ENCODE measurements at places on chromosomes 11 and 22.

GRCh38 chr22:45763236-45763624 is 91.6 kb downstream of the ATXN10 start:
- DNase-seq, result no peak

- peak; percentile 77 for DNase-seq
These were observed 3.5 kb downstream of the PANX1 start for GRCh38 chr11:94132152-94132558.

DNA sequence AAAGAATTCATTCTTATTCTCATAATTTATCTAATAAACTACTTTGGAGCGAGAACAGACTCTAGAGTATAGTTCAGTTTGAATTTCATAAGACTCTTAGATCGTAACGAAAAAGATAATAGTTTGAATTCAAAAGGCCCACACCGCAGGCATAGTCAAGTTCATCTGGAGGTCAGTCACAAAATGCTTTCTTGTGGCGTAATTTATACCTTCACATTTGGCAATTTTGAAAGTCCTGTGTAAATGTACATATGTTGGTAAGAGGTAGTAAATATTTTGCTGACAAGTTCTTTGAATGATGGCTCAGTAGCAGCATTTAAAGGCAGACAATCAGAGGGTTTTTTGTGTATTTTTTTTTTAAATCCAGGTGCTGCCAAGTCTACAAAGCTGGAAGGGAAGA is 88.1 kb downstream of the TEAD1 start:
- DNase-seq, result no peak

GRCh38 chr11:70016666-70017367 is 61.3 kb upstream of the ANO1 start:
- no peak for DNase-seq

DNA sequence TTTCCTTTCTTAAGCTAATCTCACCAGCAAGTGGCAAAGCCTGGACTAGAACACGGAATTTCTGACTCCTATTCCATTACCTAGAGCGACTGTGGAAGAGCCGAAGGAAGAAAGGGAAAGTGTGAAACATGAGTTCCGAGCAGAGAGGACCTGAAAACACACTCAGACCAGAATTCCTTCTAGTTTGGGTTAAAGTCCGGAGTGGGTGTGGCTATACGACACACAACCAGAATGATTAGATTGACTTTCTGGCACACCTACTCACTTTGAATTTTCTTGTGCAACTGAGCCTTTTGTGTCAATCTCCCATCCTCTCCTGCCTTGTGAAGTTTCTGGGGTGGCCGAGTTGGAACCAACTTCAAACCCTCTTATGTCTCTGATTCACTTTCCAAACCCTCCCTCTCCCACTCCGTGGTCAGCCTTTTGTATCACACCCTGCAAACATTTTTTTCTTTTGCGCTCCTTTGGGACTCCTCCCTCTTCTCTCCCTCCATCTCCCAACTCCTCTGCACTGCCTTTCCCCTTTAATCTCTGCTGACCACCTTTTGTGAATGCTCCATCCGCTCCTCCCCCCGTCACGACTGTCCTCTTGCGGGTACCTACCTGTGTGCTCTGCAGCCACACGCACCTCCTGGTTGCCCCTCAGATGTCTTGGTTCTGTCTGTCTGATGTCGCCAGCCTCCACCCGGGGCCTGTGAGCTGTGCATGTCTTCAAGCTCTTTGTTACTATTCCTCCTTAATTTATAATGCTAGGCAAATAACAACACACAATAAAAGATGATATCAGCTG is 86.3 kb upstream of the BLID start:
- DNase-seq, result peak; percentile 76

DNA sequence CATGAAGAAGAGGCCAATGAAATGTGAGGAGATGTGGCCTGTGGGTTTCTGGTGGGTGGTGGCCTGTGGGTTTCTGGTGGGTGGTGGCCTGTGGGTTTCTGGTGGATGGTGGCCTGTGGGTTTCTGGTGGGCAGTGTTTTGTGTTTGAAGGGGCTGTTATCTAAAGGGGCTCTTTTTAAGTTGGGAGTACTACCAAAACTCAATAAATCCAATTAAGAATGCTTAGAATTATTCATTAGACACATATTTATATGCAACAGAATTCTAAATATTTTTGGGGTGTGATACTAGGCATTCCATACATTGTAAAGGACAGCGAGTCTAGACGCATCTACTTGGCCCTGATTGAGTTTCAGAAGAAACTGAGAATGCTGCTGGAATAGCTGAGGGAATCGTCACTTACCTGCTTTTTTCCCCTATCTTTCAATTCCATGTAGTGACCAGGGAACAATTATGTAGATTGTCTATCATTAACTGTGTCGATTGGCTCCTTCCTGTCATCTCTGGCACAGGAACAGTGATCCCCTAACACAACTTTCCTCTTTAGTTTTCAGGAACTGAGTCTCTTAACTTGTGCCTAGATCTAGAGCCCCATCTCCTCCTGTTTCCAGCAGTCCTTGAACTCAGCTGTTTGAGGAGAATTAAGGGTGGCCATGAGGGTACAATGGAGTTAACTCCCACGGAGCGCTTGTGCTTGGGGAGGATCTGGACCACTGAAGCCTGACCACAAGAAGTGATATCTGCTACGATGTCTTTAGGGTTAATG is 37.3 kb upstream of the TOP3B start:
- no peak for DNase-seq

GRCh38 chr11:70203751-70204465 is 812 bp downstream of the FADD start:
- DNase-seq, result peak; percentile 72

- no peak for DNase-seq
These were observed 634.3 kb downstream of the OPCML start for GRCh38 chr11:132898021-132898420.

DNA sequence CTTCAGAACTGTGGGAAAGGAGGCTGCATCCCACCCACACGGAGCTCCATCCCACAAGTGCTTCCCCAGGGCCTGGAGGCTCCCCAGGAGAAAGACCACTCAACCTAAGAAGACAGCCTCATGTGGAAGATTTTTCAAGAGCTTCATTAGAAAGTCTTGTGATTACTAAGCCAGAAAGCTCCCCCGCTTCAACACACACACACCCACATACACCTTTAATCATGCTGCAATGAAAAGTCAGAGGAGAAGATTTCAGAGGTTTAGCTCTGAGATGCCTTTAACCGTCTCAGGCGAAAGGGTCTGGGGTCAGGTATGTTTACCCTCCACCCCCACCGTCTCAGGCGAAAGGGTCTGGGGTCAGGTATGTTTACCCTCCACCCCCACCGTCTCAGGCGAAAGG is 634.5 kb upstream of the B3GAT1 start:
- DNase-seq, result no peak

DNA sequence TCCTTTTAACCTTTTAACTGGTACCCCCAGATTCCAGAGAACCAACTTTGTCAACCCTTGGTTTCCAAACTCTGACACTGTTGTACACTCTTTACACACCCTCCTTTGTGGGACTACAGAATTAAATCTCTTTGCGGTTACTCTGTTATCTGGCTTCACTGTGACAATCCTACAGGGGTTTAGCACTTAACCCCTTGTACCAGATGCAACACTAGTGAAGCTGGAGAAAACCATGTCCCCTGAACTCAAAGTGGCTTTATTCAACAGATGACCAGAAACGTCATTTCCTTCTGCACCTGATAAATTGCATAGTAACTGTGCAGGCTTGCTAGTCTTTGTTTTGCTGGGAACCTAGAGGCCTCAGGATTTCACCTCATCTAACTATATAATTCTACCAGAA is 5.6 kb upstream of the GAB2 start:
- DNase-seq, result no peak

DNA sequence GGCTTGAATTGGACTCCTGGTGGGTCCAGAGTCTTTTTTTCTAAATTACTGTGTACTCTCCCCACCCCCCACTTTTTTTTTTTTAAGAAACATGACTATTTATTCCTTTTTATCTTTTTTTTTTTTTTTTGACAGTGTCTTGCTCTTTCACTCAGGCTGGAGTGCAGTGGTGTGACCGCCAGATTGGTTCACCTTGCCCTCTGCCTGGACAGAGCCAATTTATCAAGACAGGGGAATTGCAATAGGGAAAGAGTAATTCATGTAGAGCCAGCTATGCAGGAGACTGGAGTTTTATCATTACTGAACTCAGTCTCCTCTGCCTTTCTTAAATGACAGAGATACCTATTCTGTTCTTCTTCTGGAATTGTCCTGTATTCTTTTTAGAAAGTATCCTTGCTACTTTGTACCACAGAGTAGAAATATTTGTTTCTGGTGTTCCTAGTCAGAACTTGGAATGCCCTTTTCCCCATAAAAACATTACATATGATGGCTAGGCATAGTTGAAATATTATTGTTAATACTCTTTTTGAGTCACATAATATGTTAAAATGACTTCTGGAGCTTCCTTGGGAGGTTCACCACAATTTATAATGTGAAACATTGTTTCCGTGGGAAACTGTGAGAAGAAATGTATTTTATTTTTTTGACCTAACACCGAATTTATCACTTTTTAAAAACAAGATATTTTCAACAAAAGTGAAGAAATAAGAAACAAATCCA is 95.6 kb downstream of the UVRAG start:
- no peak for DNase-seq

GRCh38 chr22:22830193-22830592 is 57.4 kb upstream of the IGLL5 start:
- DNase-seq, result no peak

DNA sequence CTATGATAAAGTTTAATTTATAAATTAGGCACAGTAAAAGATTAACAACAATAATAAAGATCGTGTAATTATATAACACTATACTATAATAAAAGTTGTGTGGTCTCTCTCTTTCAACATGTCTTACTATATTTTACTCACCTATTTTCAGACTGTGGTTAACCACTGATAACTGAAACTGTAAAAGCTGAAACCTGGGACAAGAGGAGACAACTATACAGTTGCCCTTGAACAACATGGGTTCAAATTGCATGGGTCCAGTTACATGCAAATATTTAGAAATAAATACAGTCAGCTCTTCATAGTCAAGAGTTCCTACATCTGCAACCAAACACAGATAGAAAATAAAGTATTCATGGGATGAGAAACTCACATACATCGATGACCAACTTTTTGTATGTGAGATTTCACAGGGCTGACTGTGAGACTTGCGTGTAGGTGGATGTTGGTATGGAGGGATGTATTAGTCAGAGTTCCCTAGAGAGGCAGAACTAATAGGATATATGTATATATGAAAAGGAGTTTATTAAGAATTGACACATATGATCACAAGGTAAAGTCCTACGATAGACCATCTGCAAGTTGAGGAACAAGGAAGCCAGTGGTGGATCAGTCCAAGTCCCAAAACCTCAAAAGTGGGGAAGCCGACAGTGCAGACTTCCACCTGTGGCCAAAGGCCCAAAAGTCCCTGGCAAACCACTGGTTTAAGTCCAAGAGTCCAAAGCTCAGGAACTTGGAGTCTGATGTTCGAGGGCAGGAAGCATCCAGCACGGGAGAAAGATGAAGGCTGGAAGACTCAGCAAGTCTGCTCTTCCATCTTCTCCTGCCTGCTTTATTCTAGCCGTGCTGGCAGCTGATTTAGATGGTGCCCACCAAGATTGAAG is 359.5 kb downstream of the INSC start:
- DNase-seq, result no peak

DNA sequence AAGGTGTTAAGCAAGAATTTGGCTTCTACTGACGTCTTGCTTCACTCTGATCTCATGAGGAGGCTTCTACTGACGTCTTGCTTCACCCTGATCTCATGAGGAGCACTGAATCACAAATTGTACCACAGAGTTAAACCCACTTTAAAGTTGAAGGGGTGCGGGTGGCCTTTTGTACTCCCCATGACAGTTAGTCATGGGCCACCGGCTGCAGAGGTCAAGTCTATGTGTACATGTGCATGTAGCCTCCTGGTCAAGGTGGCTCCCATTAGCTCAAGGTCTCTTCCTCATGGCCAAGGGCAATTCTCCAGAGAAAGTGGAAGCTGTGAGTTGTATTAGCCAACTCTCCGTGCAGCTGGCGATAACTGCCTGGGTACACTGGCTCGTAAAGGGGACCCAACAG is 23.1 kb upstream of the FZD4 start:
- DNase-seq, result no peak

GRCh38 chr11:57399221-57399620 is 8.8 kb upstream of the PRG2 start:
- no peak for DNase-seq

GRCh38 chr11:76579752-76580151 is 90.8 kb downstream of the LRRC32 start:
- DNase-seq, result no peak

GRCh38 chr11:19818619-19819018 is 106.0 kb downstream of the NAV2 start:
- no peak for DNase-seq

- DNase-seq, result peak; percentile 64
These were observed 29.3 kb downstream of the CELF1 start for GRCh38 chr11:47523490-47524225.

- no peak for DNase-seq
These were observed 993.4 kb upstream of the FAT3 start for GRCh38 chr11:91231226-91231625.

DNA sequence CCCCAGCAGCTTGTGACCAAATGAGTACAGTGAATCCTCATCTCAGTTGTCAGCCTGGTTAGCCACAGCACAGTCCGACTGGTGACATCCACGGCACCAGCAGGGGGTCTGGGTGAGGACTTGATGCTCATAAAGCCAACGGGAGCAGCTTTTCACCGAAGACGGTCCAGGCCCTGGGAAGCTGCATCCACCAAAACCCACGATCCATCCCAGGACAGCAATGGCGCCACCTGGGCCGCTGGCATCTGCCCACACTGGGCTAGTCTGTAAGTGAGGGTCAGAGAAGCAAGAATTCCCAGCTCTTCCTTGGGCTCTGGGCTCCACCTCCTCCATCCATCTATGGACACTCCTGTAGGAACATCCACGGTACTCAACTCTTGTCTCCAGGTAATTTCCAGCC is 25.1 kb upstream of the FXYD6 start:
- no peak for DNase-seq

DNA sequence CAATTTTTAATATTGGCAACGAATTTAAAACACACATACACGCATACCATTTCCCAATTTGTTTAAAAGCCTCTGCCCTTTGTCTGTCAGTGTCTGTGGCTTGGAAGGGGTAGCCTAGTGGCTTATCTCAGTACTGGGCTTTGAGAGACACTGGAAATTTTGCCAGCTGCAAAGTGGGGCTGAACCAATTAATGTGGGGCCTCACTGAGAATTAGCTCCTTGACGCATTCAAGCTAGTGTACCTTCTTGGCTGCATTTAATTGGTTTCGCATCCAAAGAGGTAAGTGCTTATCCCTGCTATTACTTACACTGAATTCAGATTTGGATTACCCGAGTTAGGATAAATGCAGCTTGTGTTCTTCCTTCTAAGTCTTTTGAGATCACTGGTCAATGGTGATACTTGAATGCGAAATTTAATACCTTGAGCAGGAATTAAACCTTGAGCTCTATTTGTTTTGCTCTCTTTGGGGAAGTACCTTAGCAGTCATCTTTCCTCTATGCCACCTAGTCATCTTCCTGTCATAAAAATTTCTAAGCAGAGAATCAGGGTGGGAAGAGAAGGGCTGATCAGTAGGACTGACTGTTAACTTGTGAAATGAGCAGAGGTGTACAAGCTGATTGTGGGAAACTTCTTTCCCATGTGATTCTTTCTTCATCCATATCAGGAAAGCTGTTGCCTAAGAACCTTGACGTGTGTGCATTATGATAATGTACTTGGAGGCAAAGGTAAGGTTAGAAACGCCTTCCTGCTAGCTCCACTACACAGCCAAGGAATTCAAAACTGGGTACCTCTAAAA is 187.7 kb upstream of the E2F8 start:
- DNase-seq, result no peak

Data from muscle of back (tissue), 13 donors.